Gastrocnemius medialis (tissue), 4 donors: ENCODE measurements at places on chromosomes 7 and 10.

DNA sequence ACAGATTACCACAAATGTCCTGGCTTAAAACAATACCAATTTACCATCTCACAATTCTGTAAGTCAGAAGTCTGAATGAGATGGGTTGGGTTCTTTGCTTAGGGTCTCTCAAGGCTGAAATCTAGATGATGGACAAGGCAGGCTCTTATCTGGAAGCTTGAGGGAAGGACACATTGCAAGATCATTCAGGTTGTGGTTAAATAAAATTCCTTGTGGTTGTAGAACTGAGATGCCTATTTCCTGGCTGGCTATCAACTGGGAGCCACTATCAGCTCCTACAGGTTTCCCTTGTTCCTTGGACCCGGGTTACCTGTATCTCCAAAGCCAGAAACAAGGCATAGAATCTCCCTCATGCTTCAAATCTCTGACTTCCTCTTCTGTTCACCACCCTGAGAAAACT is 148.4 kb downstream of the MDFIC start:
- DNase-seq, result no peak

- no peak for DNase-seq
Observed at GRCh38 chr7:41232086-41232485, 470.8 kb downstream of the INHBA start.

DNA sequence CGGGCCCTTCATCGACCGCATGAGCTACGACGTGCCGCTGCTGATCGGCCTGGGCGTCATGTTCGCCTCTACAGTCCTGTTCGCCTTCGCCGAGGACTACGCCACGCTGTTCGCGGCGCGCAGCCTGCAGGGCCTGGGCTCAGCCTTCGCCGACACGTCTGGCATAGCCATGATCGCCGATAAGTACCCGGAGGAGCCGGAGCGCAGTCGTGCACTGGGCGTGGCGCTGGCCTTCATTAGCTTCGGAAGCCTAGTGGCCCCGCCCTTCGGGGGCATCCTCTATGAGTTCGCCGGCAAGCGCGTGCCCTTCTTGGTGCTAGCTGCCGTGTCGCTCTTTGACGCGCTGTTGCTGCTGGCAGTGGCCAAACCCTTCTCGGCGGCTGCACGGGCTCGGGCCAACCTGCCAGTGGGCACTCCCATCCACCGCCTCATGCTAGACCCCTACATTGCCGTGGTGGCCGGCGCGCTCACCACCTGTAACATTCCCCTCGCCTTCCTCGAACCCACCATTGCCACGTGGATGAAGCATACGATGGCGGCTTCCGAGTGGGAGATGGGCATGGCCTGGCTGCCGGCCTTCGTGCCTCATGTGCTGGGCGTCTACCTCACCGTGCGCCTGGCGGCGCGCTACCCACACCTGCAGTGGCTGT is 1.2 kb downstream of the SLC18A3 start:
- DNase-seq, result no peak

GRCh38 chr10:118106426-118106825 is 59.7 kb upstream of the RAB11FIP2 start:
- no peak for DNase-seq

- no peak for DNase-seq
Observed at GRCh38 chr7:140245611-140246105, 68.9 kb upstream of the KDM7A start.

GRCh38 chr10:87750817-87751216 is 67.2 kb downstream of the ATAD1 start:
- DNase-seq, result no peak

GRCh38 chr10:111435871-111436270 is 359.0 kb downstream of the ADRA2A start:
- DNase-seq, result no peak

- DNase-seq, result no peak
Observed at GRCh38 chr10:1734288-1734687, 3.0 kb downstream of the ADARB2 start.

DNA sequence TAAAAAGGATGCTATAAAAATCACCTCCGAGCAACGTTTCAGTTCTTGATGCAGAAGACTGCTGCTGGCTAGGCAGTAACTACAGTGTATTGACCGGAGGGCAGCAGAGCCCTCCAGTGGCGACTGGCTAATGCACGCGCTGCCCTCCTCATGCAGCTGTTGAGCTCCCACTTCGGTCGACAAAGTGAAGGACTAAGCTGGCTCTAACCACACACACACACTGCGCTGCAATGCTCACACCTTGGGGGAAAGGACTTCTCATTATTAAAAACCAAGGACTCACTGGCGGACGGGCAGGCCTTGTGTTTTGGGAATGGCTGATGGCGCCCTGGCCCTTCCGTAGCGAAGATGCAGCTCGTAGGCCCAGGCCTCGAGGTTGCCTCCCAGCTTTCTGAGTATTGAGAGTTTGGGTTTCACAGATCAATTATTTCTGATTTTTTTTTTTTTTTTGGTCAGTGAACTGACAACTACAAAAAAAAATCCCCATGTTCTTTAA is 120.9 kb upstream of the DIP2C start:
- DNase-seq, result no peak

- no peak for DNase-seq
Observed at GRCh38 chr10:23158370-23158769, 33.7 kb upstream of the PTF1A start.

GRCh38 chr7:151382079-151382885 is 27.6 kb downstream of the WDR86 start:
- no peak for DNase-seq

DNA sequence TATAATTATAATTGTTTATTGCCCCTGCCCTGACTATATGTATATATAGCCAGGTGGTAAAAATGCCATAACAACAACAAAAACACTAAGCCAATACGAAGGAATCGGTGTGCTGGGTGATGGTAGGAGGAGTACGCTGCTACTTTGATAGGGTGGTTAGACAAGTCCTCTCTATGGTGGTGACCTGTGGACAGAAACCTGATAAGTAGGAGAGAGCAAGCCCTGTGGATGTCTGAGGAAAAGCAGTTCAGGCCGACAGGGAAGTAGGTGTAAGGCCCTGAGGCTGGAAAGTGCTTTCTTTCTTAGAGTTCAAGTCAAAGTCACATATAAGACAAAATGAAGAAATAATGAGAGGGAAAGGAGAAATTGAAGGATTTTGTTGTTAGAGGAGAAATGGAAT is 823.8 kb upstream of the CELF2 start:
- DNase-seq, result no peak

GRCh38 chr10:69445041-69445440 is 6.2 kb upstream of the TSPAN15 start:
- no peak for DNase-seq

- DNase-seq, result peak; percentile 28
Observed at GRCh38 chr7:114554781-114555537, 140.3 kb downstream of the FOXP2 start.

DNA sequence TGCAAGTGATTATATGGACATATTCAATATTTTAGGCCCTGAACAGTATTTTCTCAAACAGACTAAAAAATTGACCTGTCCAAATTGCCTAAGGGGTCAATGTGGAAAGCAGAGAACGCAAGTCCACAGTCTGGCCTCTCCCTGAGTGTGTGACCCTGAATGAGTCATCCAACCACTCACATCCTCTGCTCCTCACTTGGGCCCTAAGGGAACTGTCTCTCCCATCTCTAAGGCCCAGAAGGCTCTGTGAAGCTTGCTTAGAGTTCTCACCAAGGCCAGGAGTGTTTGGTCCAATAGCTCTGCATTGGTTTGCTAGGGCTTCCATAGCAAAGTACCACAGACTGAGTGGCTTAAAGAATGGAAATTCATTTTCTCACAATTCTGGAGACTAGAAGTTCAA is 155.1 kb downstream of the LSM5 start:
- no peak for DNase-seq

DNA sequence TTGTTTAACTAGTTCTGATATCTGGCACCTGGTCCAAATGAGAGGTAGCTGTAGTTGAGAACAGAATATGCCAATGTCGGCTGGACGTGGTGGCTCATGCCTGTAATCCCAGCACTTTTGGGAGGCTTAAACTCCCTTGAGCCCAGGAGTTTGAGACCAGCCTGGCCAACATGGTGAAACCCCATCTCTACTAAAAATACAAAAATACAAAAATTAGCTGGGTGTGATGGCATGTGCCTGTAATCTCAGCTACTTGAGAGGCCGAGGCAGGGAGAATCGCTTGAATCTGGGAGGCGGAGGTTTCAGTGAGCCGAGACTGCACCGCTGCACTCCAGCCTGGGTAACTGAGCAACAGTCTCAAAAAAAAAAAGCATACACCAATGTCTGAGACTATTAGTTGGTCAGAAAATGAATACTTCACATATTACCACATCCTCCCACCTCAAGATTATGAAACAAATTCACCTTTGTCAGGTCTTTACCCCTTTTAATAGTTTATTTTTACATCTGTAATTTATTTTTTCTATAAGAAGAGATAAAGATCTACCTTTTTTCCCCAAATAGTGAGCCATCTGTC is 38.8 kb downstream of the EPC1 start:
- DNase-seq, result no peak

- DNase-seq, result no peak
Observed at GRCh38 chr7:19144661-19145433, at the start of gene FERD3L. Gene FERD3L, minus strand, starts transcription at chr7:19145421. Its CDS starts 59 bp downstream, at chr7:19145362.

- no peak for DNase-seq
Observed at GRCh38 chr10:34137201-34137600, 677.9 kb downstream of the PARD3 start.

DNA sequence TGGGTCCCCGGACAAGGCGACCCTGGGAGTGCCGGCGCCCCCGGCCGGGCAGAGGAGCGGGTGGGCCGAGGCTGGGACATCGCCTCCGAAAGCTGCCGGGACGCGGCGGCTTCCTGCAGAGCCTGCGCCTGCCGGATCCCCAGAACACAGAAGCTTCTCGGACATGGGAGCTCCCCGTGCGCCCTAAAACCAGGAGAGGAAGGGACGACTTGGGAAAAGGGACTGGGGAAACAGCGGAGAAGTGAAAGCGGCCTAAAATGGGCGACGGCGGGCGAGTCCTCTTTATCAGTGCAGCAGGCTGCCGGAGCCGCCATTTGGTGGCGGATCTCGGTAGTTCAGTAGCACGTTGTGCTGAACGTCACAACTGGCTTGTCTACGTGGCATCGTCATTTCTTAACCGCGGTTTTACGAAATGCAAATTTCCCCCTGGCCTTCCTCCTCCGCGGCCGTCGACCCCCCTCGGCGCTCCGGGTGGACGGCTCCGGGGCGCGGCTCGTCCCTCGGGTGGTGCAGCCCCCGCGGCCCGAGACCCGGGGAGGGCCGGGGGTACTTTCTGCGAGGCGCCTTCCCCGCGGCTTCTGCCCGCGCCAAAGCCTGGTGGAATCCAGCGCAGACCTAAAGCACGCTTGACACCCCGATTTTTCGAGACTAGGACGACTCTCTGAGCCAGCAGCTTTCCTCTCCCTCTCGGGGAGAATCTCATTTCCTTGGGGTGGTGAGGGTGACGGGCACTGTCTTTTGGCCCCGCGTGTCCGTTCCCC is 9.9 kb upstream of the SPAG6 start:
- no peak for DNase-seq

DNA sequence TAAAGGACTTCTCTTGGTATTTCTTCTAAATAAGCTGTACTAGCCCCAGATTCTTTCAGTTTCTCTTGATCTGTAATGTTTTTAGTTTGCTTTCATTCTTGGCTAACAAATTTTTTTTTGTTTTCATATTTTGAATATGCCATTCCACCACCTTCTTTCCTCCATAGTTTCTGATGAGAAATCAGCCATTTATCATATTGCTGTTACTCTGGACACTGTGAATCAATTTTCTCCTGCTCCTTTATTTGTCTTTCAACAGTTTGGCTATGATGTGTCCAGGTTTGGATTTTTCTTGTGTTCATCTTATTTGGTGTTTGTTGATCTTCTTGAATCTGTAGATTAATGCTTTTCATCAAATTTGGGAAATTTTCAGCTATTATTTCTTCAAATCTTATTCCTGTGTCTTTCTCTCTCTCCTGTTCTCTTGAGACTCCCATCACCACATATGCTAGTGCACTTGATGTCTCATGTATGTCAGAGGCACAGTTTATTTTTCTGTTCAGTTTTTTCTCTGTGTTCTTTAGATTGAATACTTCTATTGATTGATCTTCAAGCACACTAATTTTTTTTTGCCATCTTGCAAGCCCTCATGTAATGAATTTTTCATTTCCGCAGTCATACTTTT is 15.0 kb downstream of the ELFN1 start:
- no peak for DNase-seq

DNA sequence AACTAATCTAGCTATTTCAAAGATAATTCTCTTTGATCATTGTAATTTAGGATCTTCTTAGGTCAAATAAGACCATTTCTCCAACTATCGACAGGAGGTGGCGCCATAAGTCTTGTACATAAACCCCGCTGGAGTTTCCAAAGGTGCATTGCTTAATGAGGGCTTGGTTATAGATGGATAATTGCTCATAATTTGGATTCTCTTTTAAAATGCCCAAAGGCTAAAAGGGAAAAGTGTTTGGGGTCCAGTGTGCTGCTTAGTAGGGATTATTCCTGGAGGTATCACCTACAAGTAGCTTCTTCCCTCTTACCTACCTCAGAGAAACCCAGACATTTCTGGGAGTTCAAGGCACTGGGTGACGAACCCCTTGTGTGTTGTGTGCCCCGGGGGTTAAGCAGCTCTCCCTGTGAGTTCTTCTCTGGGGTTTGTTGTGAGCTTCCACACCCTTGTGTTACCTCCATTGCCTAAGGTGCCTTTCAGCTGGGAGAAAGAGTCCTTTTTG is 75.2 kb downstream of the PAXIP1 start:
- DNase-seq, result peak; percentile 71
